ENCODE measurements at places on chromosomes 5 and 9.

DNA sequence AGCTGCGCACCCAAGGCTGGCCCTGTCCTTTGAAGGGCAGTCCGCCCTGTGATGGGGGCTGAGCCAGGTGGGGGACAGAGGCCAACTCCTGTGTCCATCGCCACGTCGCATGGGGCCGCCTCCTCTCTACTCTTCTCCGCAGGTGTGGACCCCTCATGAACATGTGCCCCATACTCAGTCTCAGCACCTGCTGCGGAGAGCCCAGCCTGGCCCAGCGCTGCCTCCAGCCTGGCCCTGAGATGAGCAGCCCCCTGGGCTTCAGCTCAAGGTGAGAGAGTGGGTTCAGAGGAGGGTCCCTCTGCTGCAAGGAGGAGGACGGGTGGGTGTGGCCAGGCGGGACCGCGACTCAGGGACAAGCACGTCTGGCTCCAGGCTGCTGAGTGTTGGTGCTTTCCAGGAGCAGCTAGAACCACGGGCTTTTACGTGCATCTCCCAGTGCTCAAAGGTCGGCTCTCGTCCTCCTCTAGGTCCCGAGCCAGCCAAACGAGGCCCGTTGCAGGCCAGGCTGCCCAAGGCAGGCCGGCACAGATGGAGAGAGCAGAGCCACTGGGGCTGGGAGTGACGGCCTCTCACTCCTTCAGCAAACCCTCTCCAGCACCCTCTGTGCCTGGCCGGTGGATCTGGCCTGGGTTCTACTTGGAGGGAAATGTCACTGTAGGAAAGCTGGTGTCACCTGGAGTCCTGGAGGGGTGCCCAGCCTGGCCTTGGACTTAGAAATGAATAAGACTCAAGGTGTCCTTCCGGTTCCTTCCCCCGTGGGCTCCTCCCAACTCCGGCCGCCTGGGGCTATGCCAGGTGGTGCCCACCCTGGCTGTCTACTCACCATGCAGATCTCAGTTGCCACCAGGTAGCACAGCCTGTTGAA lies 48.9 kb upstream of the RNF130 start:
- no peak for DNase-seq

DNA sequence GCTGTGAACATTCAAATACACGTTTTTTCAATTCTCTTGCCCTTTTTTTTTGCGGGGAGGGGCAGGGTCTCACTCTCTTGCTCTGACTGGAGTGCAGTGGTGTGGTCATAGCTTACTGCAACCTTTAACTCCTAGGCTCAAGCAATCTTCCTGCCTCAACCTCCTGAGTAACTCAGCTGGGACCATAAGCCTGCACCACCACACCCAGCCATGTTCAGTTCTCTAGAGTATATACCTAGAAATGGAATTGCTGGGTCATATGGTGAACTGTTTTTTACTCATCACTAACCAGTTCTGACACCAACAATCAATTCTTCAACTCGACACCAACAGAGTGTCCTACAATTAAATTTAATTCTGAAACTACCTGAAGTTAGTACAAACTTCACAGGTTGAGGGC lies 85.5 kb upstream of the ZNF169 start:
- DNase-seq: no peak

DNA sequence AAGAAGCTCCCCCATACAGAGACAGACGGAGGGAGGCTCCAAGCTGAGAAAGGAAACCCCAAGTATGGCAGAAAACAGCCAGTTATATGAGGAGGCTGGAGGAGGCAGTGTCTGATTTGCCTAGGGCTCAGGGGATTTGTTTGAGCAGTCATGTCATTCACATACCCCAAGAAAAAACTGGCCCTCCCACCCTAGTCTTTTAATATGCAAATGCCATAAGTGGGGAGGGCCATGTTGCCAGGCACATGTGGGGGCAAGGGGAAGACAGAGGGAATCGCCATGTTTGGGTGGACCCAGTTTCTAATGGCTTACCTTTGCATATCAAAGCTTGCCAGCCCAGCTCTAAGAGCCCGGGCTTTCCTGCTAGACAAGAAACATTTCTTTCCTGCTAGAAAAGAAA lies 1163.8 kb downstream of the TAF11L14 start:
- DNase-seq: no peak

- no peak for DNase-seq
Measured at GRCh38 chr9:80796632-80797031, 892.7 kb downstream of the TLE1 start.

GRCh38 chr9:69946800-69947437 lies 96.7 kb upstream of the MAMDC2 start:
- DNase-seq: no peak

DNA sequence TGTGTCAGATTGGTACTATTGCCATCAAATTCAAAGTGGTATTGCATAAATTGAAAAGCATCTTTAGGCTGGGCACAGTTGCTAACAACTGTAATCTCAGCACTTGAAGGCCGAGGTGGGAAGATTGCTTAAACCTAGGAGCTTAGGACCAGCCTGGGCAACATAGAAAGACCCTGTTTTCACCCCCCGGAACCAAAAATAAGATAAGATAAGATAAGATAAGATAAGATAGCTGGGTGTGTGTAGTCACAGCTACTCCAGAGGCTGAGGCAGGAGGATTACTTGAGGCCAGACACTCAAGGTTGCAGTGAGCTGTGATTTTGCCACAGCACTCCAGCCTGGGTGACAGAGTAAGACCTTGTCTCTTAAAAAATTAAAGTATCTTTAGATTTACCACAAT lies 297.9 kb upstream of the SEMA6A start:
- DNase-seq: no peak

- no peak for DNase-seq
Measured at GRCh38 chr5:174825587-174825986, 101.2 kb downstream of the MSX2 start.

GRCh38 chr5:90022711-90023053 lies 386.9 kb downstream of the CETN3 start:
- DNase-seq: no peak

Measured in effector memory CD4-positive, alpha-beta T cell (primary cell).